ENCODE measurements at places on chromosomes 11 and 22.
A peak's percentile ranks its signal among the peaks of the same experiment; 100 is the strongest.

DNA sequence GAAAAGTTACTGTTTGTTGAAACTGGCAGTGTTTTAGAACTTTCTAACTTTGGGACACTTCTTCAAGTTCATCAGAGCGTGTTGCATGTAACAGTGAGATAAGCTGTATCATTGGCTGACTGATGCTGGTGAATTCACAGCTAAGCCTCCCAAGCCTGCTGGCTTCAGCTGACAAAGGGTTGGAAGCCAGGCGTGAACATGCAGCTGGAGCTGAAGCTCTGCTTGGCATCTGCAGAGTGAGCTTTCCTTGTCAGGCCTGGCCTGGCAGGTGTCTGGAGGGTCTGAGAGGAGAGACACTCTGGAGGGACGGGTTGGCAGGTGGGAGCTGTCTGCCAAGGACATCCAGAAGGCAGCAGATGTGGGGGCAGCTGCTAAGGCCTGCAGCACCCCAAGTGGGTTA is 1.5 kb downstream of the AMPD3 start:
- DNase-seq = no peak

GRCh38 chr22:24426851-24427499 is 424 bp upstream of the ADORA2A start:
- no peak for DNase-seq

DNA sequence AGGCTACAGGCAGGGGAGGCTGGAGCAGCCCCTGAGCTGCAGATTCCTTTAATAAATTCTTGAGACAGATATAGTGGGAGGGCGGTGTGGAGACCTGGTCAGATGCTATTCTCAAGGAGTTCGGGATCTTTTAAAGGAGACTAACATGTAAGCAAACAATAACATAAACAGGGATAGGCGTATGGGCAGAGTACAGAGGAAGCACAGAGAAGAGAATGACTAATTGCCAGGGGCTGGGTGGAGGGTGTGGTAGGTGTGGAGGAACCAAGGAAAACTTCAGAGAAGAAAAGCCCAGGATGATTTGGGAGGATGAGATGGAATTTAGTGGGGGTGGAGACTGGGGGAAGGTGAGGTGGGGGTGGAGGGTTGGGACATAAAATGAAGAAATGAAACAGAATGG is 9.7 kb upstream of the HEPHL1 start:
- DNase-seq = no peak

DNA sequence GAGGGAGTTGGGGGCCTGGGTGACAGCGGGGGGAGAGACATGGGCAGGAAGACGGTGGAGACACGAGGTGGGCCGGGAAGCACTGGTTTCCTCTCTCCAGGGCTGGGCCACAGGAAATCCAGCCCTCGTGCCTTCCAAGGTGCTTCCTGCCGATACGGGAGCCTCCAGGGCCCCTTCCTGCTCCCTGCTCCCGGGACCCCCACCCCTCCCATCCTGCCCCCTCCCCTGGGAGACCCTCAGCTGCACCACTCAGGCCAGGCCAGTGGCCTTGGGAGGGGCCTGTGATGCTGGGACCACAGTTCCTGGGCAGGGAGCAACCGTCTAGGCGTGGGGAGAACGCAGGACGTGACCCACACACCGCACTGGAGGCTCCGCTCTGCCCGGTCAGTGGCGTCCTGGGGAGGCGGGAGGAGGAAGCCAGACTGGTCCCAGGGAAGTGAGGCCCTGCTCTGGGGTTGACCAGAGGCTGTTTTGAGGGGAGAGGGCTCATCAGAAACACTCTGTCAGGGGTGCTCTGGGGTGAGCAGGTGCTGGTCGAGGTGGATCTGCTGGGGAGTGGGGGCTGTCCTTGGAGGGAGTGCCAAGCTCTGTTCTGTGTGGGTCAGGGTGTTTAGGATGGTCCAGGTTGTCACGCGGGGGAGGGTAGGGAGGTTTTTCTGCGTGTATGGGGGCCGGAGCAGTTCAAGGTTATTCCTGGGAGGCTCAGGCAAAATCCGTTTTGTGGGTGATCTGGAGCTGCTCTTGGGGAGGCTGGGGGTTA is at the start of gene SHANK3:
TSS of gene SHANK3 (plus strand) at position 353 of the 760 bp plus-strand sequence.
- peak; percentile 24 for DNase-seq

DNA sequence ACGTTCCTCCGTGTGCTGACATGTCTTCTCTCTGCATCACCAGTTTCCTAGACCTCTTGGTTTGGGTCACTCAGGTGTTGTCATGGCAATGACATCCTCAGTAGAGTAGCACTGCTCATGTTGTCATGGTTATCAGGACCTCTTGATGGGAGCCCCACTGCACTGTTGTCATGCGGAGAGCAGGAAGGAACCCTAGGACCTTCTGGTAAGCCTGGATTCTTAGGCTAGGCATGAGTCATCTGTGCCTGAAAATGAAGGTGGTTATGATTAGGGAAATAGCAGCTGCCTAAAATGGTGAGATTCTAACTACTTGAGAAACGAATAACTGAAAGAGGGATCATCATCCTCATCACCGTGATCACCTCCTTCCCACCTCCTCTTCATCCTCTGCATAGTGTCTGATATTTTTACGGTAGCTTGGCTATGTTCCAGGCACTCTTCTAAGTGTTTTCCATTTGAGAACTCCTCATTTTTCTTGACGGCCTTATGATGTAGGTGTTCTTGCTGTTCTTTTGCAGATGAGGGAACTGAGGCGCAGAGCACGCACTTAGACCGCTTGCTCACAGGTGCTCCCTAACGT is 858.4 kb downstream of the NTM start:
- DNase-seq = peak; percentile 75

DNA sequence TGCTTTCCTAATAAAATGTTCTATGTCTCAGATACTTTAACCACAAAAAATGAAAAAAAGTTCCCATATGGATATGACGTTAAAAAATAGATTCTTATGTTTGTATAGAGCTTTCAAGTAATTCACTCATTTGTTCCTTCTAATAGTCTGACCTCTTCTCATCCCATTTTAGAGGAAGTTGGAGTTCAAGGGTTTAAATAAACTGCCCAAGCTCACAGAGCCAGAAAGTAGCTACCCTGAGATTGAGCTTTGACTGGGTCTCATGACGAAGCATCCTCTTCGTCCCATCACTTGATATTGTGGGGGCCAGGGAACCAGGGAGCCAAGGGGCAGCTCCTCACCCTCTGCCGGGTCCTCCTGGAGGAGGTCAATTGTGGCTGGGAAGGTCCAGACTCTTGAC is 116.3 kb downstream of the CCDC81 start:
- no peak for DNase-seq

- DNase-seq = no peak
Measured at GRCh38 chr22:29310065-29310862, 3.8 kb downstream of the GAS2L1 start.

DNA sequence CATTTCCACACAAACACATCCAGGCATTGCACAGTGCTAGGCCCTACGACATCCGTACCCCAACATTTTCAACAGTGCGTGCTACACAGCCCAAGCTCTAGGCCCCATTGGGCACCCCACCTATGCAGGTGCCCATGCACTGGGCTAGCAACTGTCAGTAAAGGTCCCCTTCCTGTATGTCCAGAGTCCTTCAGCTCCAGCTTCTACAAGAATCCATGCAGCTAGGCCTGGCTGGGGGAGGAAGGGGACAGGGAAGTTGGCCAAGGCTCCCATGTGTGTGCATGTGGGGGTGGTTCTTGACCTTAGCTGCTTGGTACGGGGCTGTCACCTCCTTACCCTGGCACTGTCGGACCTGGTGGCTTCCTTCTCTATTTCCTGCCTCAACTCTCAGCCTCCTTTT is 1.3 kb downstream of the B3GAT1 start:
- no peak for DNase-seq

DNA sequence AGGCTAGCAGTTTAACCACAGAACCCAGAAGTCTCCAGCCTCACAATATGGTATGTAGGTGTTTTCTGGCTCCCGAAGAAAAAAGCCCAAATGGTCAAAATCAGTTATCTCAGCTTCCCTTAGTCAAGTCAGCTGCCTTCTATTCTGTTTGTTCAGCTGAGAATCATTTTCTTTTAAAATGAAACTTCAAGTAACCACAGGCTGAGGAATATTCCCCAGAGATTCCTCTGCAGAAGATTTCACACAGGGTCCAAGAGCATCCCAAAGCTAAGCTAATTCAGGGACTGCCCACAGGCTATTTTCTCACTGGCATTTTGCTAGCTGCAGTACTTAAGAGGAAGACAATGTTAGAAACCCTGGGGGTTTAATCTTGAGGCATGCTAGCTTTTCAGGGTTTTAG is 977.0 kb upstream of the CHORDC1 start:
- no peak for DNase-seq

DNA sequence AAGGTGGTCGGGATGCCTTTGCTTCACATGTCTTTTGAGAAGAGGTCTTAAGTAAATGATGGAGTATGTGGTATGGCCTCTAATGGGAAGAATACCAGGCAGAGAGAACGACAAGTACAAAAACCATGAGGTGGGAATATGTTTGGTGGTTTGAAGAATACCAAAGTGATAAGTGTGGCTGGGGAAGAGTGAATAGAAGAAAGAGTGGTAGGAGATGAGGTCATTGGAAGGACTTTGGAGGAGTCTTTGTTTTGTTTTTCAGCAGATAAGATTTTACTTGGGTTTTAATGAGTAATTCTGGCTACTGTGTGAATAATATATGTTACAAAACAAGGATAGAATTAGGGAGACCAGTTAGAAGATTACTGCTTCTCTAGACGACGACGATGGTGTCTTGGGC is 515.4 kb downstream of the RAB38 start:
- no peak for DNase-seq

DNA sequence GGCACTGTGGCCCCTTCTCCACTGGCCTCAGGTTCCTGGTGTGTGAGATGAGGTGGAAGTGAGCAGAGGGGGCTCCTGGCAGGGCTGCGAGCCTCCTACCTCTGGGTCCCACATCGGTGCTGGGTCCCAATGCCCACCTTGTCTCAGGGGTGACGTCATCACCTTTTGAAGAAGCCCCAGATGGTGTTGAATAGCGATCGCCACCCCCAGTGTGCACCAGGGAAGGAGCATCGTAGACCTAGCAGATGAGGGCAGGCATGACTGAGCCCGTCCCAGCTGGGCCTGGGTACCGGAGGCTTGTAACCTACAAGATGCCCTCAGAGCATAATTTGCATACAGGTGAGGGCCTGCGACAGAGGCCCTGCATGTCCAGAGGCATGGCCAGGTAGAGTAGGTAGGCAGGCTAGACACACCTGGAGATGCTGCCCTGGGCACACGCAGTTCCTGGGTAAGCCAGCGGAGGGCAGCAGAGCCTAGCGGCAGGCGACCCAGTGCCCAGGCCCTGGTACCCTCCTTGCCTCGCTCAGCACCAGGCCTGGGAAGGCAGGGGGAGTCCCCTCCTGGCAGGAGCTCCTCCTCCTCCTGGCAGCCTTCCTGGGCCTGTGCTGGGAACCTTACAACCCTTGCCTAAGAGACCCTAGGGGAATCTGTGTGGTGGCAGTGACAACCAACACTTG is 52.5 kb downstream of the TPCN2 start:
- peak; percentile 61 for DNase-seq

- DNase-seq = no peak
Measured at GRCh38 chr11:123233975-123234334, 38.9 kb upstream of the CLMP start.

- no peak for DNase-seq
Measured at GRCh38 chr11:119734788-119735187, 5.8 kb upstream of the NECTIN1 start.

DNA sequence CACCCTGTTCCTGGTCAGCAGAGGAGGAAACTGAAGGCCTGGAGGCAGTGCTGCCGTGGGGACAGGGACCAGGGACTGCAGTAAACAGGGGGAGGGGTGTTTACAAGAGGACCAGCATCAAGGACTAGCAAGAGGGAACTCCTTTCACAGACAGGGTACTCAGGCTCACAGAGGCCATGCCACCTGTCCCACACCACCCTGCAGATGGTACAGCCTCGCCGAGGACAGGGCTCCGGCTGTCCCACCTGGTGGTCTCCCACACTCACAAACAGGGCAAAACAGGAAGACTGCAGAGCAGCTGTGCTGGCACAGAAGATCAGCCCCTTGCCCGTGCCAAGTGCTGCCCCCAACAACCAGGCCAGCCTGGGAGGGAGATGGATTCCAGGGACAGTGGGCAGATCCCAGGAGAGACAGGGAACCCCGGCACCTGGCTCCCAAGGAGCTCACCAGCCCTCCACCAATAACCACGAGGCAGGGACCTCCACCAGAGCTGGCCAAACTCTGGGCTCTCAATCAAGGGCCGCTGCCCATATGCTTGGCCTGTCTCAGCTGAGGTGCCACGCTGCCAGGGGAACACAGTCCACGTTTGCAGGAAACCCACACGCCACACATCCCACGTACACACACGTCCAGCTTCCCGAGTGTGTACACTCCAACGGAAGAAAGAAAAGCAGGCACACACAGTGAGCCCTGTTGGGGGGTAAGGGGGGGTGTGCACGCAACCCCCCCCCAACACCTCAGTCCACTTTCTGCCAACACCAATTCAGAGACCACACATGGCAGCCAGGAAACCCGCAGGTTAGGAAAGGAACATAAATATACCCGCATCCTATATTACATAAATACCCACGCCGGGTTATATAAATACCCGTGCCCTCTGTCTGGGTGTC is 2.1 kb downstream of the CSNK1E start:
- no peak for DNase-seq

- no peak for DNase-seq
Measured at GRCh38 chr22:31179345-31179744, 19.4 kb downstream of the RNF185 start.

DNA sequence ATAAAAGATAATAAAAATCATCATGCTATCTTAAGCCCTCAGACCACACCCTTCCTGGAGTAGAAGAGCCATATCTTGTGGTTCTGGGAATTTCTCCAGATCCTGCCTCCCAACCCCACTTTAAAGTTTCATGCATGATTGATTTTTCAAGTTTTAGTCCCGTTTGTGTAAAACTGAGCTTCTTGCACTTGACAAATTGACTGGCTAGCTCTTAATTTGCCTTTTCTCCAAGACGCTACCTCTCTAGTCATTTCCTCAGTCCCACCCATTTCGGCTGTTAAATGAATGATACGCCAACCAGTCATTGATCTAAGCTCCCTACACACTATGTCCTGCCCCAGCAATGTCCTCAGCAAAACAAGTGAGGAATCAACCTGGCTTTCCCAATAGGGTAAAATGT is 71.8 kb upstream of the TEAD1 start:
- DNase-seq = no peak

DNA sequence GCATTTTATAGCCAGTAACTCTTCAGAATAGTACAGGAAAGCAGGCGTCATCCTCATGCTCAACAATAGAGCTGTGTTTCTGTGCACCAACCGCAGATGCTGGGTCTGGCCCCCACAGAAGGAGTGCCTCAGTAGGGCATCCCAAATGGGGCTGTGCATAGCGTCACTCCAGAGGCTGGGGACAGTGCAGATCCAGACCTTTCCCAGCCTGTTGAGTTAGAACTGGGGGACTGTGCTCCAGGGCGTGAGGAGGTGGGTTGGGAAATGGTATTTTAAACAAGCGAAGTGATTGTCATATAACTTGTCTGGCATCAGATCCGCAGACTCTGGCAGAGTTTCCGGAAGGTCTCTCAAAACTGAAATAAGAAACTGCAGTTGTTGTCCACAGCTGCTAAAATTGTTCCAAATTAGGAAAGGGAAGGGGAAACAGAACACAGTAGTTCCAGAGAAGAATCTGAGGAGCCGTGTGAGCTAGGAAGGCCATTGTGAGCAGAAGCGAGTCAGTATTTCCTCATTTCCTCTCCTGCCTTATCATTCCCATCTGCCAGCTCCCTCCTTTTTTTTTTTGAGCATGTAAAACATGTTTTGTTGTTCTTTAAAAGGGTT is 52.2 kb downstream of the JAM3 start:
- DNase-seq = peak; percentile 91

Measured in putamen (tissue), 1 donor.